ENCODE measurements at places on chromosomes 13 and 19. TPM values are rescaled to one million over a fixed set of nuclear protein-coding genes. Genes with fewer than 3 reads are reported as not detected.

The EEF2 gene
- total RNA-seq, result 2,252 TPM

DNA sequence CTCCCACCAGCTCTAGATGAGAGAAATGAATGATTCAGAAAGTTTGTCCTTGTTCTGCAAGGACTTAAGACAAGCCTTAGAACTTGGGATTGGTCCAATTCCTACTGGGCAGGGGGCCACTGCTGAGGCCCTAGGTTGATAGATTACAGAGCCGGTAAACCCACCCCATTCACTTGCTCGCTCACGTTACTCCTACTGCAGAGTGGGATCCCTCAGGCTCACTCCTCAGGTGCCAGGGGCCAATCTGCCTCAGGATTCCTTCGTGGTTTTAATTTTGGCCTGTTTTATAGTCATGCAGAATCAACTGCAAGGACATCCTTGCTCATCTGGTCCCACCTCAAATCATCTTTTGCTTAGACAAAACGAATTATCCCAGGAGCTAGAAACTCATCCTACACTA, 59.0 kb downstream of the SERP2 start:
- no peak for DNase-seq
- peaks cover 15% of the 10 kb centered on the region for H3K36me3 ChIP-seq
- H3K4me3 ChIP-seq, result no peak overlapping the region
- peaks cover 32% of the 10 kb centered on the region for H3K4me1 ChIP-seq

DNA sequence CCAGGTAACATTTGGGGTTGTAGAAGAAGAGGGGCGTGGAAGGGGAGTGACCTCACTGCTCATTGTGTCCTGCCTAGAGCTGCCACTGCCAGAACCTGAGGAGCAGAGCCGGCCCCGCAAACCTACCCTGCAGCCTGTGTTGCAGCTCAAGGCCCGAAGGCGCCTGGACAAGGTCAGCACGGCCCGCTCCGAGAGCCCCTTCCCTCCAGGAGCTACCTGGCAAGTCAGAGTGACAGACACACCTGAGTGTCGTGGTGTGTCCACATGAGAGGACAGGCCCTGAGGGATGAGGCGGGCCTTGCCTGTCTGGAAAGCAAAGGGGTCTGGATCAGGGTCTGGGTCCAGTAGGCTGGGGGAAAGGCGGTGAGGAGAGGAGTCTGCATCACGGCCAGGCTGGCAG, 6.8 kb downstream of the KMT2B start:
- peaks cover 90% of the 10 kb centered on the region for H3K36me3 ChIP-seq
- no peak for DNase-seq
- H3K27me3 ChIP-seq, result no peaks in the 10 kb centered on the region
- no peak overlapping the region for H3K4me3 ChIP-seq
- H3K4me1 ChIP-seq, result peaks cover 4% of the 10 kb centered on the region

DNA sequence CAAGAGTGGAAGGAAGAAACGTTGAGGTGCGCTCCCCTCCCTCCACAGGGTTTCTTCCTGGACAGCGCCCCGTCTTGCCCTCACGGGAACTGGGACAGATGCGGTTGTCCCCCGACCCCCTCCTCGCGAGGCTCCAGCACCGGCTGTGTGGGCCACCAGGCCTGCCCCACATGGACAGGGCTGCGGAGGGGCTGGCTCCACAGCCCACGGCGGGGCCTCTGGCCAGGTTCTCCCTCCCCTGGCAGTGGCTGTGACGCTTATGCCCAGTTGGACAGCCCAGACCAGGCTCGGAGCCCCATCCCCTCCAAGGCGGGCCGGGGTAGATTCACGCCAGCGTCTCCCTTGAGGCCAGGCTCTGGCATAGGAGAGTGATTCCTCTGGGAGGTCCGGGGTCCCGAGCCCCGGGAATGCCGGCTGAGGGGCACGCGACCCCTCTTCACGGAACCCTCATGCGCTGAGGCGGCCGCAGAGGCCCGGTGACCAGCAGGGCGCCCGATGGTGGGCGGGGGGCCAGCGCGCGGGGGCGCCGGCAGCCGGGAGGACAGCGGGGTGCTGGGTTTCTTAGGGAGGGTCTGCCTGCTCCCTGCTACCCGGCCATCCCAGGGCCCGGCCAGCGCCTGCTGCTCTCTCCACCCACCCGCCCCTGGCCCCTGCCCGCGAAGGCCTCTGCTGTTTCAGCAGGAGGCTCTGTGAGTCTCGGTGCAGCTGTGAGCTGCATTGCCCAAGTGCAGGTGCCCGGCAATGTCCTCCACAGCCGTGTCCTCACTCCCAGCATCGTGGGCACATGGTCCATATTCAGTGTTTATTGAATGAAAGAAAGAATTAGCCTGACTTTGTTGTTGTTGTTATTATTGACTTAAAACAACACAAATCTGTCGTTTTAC, 20.3 kb upstream of the GAS6 start:
- no peak overlapping the region for H3K27ac ChIP-seq
- H3K27me3 ChIP-seq, result peaks cover 16% of the 10 kb centered on the region
- H3K4me3 ChIP-seq, result no peak overlapping the region

GRCh38 chr19:11130824-11131455, 24.6 kb downstream of the SPC24 start:
- no peaks in the 10 kb centered on the region for H3K27me3 ChIP-seq
- H3K27ac ChIP-seq, result peak overlapping the region; percentile 48
- peak; percentile 44 for DNase-seq
- H3K36me3 ChIP-seq, result peaks cover 2% of the 10 kb centered on the region
- no peaks in the 10 kb centered on the region for H3K4me1 ChIP-seq

DNA sequence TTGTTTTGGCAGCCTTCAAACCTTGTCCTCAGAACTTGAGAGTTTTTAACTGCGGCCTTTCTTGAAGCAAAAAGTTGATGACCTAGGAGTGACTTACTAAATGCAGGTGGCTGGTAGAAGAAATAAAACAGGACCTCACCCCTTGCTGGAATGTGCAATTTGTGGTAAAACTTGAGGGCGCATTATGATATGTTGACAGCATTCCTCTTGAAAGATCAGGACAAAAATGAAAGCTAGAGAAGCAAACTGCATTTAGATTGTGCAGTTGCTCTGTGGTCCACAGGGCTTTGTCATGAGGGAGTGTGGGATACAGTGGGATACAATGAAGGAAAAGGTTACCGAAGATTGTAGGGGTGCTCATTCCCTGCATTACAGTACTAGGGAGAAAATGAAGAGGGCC, 504.2 kb downstream of the GPC6 start:
- no peak overlapping the region for H3K27ac ChIP-seq
- no peak overlapping the region for H3K4me3 ChIP-seq
- no peak for DNase-seq
- peaks cover 7% of the 10 kb centered on the region for H3K27me3 ChIP-seq

The TSHZ3 gene
- total RNA-seq, result not detected

The SLITRK6 gene
- not detected for total RNA-seq

The SLC25A41 gene
- 0.62 TPM for total RNA-seq

DNA sequence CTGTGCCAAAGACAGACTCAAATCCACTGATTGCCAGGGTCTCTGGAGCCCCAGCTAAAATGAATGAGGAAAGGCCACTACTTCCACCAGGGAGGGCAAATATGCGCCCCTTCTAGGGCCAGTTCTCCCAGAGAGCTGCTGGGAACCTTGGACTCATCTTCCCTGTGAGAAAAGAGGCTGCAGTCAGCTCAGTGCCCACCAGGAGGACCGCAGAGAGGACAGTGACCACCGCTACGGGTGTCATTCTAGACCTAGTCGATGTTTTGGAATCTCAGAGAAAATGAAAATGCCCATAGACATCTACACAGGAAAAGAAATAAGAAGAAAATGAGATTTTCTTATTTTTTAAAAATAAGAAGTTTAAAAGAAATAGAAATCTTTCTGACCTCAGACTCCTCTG, 235.1 kb downstream of the UQCRFS1 start:
- no peaks in the 10 kb centered on the region for H3K4me1 ChIP-seq
- H3K36me3 ChIP-seq, result no peaks in the 10 kb centered on the region
- no peak overlapping the region for H3K4me3 ChIP-seq
- no peak for DNase-seq

GRCh38 chr13:45162821-45163220, 38.0 kb downstream of the KCTD4 start:
- H3K36me3 ChIP-seq, result peaks cover 7% of the 10 kb centered on the region
- H3K27ac ChIP-seq, result no peak overlapping the region

DNA sequence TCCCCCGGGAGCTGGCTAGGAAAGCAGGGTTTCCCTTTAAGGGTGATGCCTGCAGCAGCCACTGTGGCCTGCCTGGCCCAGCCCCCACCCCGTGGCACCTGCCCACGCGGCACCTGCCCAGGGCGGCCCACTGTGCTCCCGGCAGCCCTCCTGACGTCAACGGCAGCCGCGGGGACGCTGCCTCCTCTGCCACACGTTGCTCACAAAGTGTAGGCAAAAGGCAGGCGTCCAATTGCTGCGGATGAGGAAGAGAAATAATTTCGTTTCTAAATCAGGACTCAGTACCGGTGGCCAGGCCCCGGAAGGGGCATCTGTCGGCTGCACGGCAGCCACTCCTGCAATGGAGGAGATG, 122.3 kb downstream of the URI1 start:
- no peaks in the 10 kb centered on the region for H3K36me3 ChIP-seq
- H3K27ac ChIP-seq, result no peak overlapping the region
- DNase-seq, result no peak
- H3K4me1 ChIP-seq, result no peaks in the 10 kb centered on the region
- H3K27me3 ChIP-seq, result peaks cover 7% of the 10 kb centered on the region
- H3K4me3 ChIP-seq, result no peak overlapping the region

DNA sequence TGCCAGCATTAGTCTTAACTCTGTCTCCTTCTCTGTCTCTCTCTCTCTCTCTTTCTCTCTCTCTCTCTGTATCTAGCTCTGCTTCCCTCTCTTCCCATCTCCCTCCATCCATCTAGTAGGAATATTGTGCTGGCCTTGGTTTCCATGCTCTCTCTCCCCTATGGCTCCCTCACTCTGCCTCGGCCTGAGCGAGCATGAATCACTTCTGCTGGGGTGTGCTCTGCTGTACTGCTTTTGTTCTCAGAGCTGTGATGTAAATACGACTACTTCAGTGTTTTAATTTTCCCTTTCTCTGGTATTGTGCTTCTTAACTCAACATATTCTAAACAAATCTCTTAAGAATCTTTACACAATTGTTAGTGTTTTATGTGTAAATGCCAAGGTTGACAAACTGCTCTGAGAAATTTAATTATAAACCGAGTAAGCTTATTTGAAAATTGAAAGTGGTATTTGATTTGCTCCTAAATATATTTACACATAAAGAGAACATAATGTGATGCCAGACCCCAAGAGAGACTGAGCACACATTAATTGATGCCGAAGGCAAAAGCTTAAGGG, 211.5 kb upstream of the KL start:
- DNase-seq, result no peak
- no peaks in the 10 kb centered on the region for H3K36me3 ChIP-seq
- no peak overlapping the region for H3K4me3 ChIP-seq
- H3K4me1 ChIP-seq, result peaks cover 4% of the 10 kb centered on the region

DNA sequence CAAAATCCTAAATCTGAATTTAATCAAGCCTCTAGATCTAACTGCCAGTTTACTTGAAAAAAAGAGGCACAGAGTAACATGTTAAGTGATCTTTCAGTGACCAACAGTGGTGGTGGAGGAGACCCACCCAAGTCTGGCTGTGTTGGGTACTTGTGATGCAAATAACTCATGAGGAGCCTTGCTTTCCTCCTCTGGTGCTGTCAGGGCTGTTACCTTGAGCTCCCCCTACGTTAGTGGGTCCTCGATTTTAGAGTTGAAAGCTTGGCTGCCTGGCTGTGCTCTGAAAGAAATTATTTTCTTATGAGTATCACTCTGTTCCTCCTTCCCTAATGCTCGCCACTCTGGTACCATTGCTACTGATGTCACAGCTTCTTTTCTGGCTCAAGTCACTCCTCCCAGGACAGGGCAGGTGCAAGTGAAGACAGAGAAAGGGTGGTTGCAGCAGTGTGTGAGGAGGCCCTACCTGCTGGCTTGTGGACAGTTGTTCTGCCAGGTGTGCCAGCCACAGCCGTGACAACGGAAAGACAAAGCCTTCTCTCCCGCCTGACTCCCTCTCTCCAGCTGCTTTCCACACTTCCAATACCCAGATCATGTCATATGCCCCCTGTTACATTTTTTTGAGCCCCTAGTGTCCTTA, 6.5 kb upstream of the SUPT20H start:
- H3K27me3 ChIP-seq, result peaks cover 7% of the 10 kb centered on the region
- no peak for DNase-seq
- no peak overlapping the region for H3K27ac ChIP-seq

The SLITRK1 gene
- not detected for total RNA-seq

- H3K4me3 ChIP-seq, result no peak overlapping the region
- no peaks in the 10 kb centered on the region for H3K36me3 ChIP-seq
- H3K27ac ChIP-seq, result peak overlapping the region; percentile 77
- H3K27me3 ChIP-seq, result no peaks in the 10 kb centered on the region
- no peak for DNase-seq
- H3K4me1 ChIP-seq, result peaks cover 63% of the 10 kb centered on the region
Measured at GRCh38 chr19:38733493-38734175, 10.6 kb downstream of the CAPN12 start.

DNA sequence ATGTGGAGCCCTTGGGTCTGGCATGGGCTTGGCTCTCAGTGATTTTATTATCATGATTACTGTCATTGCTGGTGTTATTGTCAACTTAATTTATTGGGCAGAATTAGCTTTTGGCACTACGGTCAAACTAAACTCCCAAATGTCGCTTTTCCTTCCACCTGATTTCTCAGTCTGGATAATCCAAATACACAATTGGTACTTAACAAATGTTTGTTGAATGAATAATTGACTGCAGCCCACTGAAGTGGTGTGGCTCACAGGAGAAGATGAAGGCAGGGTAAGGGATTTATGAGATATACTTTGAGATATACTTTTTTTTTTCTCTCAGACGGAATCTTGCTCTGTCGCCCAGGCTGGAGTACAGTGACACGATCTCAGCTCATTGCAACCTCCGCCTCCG, 1.5 kb downstream of the COLGALT1 start:
- H3K4me3 ChIP-seq, result peak overlapping the region; percentile 80
- H3K27me3 ChIP-seq, result no peaks in the 10 kb centered on the region
- H3K4me1 ChIP-seq, result peaks cover 7% of the 10 kb centered on the region
- DNase-seq, result no peak

The GAPDHS gene
- total RNA-seq, result not detected

- no peaks in the 10 kb centered on the region for H3K36me3 ChIP-seq
- H3K4me1 ChIP-seq, result peaks cover 24% of the 10 kb centered on the region
- no peaks in the 10 kb centered on the region for H3K27me3 ChIP-seq
- H3K27ac ChIP-seq, result peak overlapping the region; percentile 70
- no peak overlapping the region for H3K4me3 ChIP-seq
Measured at GRCh38 chr19:29662278-29662603, 3.0 kb upstream of the PLEKHF1 start.

The FCER2 gene
- total RNA-seq, result 1.7 TPM

The KLHL1 gene
- total RNA-seq, result not detected

The TMEM190 gene
- not detected for total RNA-seq
